ENCODE measurements at places on chromosomes 5 and 9.

GRCh38 chr5:20360263-20360662 is 372.3 kb upstream of the CDH18 start:
- DNase-seq, result no peak

DNA sequence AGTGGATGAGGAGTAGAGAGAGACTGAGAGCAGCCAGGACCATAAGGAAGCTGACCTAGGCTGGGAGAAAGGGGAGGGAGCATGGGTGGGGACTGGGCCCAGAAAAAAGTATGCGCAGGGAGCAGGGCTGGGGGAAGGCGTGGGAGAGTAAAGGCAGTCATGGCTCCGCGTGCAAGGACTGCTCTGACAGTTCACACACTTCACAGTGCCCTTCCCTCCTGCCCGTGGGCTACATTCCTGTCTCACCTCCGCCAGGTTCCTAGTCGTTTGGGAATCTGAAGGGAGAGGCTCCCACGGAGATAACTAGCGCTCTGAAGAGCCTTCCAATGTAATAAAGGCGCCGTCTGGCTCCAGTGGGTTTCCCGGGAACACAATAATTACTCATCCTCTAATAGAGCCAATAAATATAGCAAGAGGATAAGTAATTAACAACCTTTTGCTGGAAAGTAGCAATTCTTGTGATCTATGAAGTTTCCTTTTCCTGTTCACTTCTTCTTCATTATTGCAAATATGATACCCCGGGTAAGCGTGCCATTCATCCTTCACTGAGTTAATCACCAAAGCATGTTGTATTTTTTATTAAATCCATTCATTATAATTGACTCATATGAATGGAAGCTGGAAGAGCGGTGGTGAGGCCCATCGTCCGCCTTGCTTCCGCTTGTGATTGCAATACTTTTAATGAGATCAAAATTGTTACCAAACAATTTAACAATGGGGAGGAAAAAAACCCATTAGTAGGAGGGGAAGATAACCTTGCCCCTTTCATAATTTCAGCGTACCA is 39.3 kb downstream of the TTLL11 start:
- DNase-seq, result no peak

- no peak for DNase-seq
Measured at GRCh38 chr9:36818242-36818938, 215.7 kb downstream of the PAX5 start.

GRCh38 chr5:122322801-122323548 is 10.9 kb downstream of the SNCAIP start:
- no peak for DNase-seq

DNA sequence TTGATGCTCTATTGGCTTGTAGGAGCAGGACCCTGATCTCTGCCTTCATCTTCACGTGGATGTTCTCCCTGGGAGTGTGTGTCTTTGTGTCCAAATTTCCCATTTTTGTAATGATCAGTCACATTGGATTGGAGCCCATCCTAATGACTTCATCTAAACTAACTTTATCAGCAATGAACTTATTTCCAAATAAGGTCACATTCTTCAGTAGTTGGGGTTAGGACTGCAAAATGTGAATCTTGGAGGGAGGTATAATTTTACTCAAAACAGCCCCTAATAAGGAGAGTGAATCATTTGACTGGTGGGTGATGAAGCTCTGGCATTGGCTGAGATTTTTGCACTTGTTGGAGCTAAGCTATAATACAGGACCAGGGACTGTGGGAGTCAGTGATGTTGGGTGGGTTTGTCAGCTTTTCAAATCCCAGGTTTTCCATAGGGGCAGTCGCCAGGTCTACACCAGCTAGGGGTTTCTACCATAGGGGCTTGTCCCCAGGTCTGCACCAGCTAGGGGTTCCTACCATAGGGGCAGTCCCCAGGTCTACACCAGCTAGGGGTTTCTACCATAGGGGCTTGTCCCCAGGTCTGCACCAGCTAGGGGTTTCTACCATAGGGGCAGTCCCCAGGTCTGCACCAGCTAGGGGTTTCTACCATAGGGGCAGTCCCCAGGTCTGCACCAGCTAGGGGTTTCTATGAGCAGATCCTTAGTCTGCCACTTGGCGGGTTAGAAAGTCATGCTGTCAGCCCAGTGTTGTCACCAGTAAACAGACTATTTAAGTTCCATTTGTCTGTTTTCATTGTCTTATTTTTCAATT is 382.6 kb upstream of the DAP start:
- DNase-seq, result no peak

GRCh38 chr5:95080030-95080429 is 204.9 kb downstream of the MCTP1 start:
- no peak for DNase-seq

GRCh38 chr5:157926977-157927376 is 68.0 kb upstream of the CLINT1 start:
- no peak for DNase-seq

GRCh38 chr5:181239062-181239663 is 4.5 kb downstream of the RACK1 start:
- no peak for DNase-seq

- DNase-seq, result no peak
Measured at GRCh38 chr9:91834740-91835139, 115.3 kb downstream of the ROR2 start.

DNA sequence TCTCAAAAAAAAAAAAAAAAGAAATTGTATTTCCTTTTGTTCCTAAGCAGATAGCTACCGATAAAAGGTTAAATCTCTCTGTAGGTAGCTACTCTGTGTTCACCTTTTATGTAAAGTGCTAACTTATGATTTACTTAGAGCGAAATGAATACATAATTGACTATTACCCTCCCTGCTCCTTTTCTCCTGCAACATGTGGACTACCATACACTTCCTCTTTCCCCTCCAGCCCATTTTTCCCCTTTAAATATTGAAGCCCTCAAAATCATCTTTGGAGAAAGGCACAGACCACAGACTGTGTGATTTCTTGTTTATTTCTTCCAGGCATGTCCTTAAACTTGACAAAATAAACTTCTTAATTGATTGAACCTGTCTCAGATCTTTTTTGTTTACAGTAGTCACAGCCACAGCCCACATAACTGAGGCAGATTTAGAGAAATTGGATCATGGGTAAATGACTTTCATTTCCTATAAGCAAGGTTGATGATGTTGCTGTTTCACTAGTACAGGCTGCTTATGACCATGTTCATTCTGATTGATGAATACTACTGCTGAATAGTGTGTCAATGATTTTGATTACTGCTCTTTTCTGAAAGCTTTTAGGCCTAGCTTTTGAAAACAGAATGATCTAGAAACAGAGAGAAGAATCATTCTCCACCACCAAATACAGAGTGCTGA is 59.2 kb downstream of the PHAX start:
- no peak for DNase-seq

DNA sequence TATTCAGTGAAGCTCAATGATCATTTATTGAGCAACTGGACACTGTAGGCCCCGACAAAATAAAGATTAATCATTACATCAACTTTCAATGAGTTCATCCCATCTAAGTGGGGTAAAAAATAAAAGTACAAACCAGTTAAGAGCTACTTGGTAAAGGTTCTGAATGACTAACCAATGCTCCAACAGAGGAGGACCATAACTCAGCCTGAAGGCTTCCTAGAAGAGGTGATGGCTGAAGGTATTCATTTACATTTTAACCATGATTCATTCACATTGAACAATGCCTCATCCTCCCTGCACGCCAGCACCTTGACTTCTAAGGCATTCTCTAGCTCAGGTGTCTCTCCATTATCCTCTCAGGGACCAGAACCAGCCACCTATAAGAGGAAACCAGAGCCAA is 201.4 kb downstream of the ZNF462 start:
- DNase-seq, result no peak

DNA sequence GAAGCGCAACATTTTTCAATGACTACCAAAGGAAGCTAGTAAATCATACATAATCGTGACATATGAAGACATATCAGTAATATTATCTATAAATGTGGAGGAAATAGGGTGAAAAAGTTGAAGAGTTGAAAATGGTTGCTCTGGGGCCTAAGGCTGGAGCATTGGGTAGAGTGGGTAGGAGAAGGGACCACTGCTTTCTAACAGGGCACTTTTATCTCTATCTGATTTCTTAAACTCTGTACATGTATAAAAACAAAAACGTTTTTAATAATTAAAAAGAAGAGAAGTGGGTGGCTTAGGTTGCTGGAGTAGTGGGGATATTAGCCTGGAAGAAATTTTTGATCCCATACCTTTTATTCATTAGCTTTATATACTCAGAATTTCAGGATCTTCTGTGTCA is 44.2 kb upstream of the ITGA1 start:
- DNase-seq, result no peak

DNA sequence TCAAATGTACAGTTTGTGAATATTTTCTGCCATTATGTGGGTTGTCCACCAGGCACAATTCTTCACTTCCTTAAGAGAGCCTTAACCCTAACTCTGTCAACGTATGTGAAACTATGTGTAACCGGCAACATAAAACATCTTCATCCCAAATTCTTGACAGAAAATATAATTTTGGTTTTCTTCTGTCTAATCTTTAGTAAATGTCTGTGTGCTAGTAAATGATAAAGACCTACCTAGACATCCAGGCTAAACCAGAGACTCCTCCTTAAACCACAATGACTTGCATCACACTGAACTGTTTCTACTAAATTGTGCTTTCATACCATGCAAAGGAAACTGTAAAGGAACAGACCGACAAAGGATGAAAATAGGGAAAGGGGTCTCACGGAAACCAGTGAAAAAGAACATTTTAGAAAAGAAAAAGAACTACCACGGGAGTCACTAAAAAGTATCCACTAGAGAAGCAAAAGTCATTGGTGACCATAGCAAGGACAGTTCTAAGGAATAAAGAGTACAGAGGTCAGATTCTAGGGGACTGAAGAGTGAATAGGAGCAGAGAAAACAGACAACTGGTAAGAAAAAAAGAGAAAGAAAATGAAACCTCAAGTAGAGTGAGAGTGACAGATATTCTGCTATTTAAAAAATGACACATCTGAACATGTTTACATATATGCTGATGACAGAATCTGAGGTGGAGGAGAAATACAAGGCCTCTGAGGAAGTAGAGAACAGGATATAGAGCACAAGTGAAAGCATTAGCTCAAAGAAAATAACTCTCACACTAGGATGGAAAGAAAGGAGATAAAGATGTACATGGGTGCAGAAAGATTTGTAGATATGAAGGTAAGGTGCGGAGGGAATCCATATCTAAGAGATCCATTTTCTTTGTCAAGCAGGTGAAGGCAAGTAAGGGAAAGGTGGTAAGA is 49.4 kb downstream of the FNIP1 start:
- peak; percentile 82 for DNase-seq

DNA sequence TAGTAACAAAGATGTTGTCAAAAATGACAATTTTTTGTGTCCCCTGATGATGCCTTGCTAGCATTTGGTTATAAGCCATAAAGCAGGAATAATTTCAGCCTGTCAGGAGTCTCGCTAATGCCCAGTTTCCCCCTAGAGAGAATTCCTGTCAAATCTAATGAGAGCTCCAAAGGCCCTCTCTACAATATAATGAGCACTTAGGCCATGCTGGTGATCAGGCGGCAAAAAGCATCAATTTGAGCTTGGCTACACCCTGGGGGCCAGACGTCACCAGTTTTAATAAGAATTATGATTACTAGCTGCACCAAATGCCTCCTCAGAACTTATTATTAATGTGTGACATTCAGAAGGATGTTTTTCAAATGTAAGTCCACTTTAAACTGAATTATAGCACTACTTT is 6.1 kb downstream of the TLE1 start:
- DNase-seq, result no peak

DNA sequence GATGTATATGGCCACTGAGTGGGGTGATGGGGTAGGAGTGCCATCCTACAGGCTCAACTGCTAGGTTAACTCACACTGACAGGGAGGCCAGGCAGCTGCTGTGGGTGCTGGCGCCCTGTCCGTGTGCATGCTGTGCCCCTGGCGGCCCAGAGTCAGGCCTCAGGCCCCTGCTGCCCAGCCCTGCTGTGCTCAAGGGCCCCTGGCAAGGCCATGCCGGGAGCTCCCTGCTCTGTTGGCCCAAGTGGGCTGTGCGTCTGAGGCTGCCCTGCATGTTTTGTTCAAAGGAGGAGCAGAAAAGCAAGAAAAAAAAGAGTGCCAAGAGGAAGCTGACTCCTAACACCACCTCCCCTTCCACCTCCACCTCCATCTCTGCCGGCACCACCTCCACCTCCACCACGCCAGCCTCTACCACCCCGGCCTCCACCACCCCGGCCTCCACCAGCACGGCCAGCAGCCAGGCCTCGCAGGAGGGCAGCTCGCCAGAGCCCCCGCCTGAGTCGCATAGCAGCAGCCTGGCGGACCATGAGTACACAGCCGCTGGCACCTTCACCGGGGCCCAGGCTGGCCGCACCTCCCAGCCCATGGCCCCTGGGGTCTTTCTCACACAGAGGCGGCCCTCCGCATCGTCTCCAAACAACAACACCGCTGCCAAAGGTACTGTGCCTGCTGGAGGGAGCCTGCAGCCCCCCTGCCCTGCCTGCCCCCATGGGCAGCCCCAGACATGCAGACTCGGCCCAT is 100.1 kb downstream of the PHF2 start:
- no peak for DNase-seq

- DNase-seq, result no peak
Measured at GRCh38 chr5:56112526-56113121, 117.9 kb upstream of the IL6ST start.

- no peak for DNase-seq
Measured at GRCh38 chr9:121395558-121395957, 25.5 kb upstream of the STOM start.

DNA sequence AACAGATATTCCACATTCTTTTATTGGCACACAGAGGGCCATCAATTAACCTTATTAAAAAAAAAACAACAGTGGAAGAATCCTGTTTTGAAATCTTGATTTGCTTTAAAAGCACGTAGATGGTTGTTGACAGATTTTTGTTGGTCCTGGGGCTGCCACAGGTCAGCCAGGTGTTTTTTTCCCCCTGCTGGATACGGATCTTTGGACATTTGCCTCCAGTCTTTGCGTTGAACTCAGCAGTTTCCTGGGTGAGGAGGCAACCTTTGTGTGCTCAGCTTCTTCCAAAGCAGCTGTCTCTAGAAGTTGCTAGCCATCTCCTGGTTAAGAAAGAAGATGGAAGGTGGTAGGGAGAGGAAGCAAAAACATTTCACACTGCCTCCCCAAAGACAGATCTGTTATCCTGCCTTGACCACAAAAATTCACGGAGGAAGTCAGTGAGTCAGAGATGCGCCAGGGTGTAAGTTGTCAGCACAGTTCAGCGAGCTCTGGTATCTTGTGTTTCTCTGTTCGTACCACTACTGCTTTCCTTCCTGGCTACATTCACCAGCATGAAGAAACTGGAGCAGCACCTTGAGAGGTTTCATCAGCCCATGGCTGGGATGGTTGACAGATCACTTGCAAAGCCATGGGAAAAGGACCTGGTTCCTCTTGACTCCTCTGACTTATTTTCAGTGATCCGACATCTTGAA is 207.3 kb downstream of the ARHGAP26 start:
- peak; percentile 26 for DNase-seq

- DNase-seq, result no peak
Measured at GRCh38 chr9:14992516-14992915, 82.3 kb upstream of the FREM1 start.

- no peak for DNase-seq
Measured at GRCh38 chr5:77367741-77368140, 124.4 kb downstream of the WDR41 start.

- DNase-seq, result no peak
Measured at GRCh38 chr9:14831074-14831473, 79.2 kb downstream of the FREM1 start.

GRCh38 chr9:36840898-36841536 is 193.1 kb downstream of the PAX5 start:
- DNase-seq, result no peak

GRCh38 chr5:43146958-43147357 is 26.2 kb downstream of the ZNF131 start:
- DNase-seq, result no peak

- DNase-seq, result no peak
Measured at GRCh38 chr5:150595466-150596031, 44.9 kb upstream of the SYNPO start.
